Activated naive CD4-positive, alpha-beta T cell (primary cell): ENCODE measurements at places on chromosomes 2 and 18.

DNA sequence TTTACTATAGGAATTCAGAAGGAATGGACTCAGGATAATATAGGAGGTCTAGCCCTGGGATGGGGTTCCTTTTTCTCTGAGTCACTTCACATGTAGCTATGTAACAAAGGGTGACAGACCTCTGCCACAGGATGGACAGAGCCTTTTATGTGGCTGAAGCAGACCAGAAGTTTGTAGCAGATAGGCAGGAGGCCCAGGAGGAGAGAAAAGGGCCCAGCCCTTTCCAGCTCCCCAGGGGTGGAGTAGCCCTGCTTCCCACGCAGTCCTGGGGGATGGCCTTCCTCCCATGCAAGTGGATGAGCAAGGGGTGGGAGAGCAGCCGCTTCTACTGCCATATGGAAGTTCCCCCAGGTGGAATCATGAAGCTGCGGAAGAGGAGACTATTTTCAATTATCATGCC, 40.3 kb downstream of the ARMC9 start:
- DNase-seq = no peak

GRCh38 chr2:8886876-8887275, 49.5 kb upstream of the KIDINS220 start:
- DNase-seq = no peak

DNA sequence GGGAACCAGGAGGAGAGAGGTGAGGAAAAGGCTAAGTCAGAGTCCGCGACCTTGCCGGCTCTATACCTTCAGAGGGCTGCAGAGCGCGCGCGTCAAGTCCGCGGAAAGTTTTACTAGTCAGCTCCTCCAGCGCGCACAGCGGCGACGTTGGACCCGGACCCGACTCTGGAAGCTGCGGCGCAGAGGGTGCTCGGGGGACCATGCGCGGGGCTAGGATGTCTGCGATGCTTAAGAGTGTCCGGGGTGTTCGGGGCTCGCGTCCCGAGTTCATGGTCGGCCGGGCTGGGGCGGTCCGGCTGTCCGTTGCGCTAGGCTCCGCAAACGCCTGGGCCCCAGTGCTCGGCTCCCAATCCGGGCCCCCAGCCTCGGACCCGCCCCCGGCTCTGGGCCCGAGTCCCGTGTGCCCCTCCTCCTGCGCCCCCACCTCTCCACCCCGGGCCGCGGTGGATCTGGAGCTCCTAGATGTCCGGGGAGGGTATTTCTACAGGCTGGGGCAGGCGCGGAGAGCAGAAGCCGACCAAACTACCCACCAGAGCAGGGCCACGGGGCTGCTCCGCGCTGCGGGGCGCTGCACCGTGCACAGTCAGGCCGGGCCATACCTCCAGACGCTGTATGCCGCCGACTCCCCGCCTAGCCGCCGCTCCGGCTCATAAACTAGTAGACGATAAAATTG, at the start of gene LBX2:
Gene LBX2 (minus strand): TSS at position 337 of the 673 bp plus-strand sequence. CDS start 66 bp downstream, at position 271.
- no peak for DNase-seq

GRCh38 chr2:217713395-217714286, 289.2 kb downstream of the TNS1 start:
- peak; percentile 8 for DNase-seq

DNA sequence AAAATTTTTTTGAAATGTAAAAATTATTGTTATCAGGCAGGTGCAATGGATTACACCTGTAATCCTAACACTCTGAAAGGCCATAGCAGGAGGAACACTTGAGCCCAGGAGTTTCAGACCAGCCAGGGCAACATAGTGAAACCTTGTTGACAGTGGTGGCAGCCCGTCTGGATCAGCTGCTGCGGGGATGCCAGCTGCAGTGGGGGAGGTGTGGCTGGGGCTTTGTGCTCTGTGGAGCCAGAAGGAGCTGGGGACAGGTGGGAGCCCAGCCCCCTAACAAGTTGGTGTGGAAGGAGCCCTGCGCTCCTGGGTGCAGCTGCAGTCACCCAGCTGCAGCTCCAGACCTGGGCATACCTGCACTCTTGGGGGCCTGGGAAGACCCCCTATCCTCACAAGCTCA, 182.4 kb upstream of the MC4R start:
- DNase-seq = no peak

GRCh38 chr2:43520919-43521318, 74.9 kb downstream of the THADA start:
- DNase-seq = no peak

- no peak for DNase-seq
These were observed 1436.4 kb downstream of the SUCLG1 start for GRCh38 chr2:83022631-83023210.

DNA sequence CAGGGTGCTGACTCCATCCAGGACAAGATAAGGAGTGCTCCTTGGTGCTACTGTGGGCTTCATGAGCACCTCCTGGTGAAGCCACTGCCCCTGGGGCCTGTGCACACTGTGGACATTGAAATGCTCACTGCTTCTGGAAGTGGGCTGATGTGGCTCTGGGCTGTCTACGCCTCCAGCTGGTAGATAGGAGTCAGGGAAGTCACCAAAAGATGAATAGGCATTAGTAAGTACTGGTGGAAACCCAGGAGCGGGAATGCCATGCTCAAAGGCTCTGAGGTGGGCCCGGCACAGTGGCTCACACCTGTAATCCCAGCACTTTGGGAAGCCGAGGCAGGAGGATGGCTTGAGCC, 79.2 kb upstream of the MSH2 start:
- no peak for DNase-seq

GRCh38 chr2:34368304-34368703, 769.2 kb upstream of the FAM98A start:
- DNase-seq = no peak

DNA sequence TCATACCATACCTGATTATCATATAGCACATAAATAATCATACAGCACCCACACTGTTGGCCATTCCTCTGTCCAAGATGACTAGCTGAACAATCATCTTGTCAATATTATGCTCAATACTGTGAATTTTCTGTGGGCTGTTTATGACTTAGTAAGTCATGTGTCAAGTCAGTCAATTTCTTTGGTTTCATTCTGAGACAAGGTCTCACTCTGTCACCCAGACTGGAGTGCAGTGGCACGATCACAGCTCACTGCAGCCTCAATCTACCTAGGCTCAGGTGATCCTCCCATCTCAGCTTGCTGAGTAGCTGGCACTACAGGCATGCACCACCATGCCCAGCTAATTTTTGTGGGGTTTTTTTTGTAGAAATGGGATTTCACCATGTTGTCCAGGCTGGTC, 5.7 kb downstream of the MCM6 start:
- DNase-seq = no peak

DNA sequence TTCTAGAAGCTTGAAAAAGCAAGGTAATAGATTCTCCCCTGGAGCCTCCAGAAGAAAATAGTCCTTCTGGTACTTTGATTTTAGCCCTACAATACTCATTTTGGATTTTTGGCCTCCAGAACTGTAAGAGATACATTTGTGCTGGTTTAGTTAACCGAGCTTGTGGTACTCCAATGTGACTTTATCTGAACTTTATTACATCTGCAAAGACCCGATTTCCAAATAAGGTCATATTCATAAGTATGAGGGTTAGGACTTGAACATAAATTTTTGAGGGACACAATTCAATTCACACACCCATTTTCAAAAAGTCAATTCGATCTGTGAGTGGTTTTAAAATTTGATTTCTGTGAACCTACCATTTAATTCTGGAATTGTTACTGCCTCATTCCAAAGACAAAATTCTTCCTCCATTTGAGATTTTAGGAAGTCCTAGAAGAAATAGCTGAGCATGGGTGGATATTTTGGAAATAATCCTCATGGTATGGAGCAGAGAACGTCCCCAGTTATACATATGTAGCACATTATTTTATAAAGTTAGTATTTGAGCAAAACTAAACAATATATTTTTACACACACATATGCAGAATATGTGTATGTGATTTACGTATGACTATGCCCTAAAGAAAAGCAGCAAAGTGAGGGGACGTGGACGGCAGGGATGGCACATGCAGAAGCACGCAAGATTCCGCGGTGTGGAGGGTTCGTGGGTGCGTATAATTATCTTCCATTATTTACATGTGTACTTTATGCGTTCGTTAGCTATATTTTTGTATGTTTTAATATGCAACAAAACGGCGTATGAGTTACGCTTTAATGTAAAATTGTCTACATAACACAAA, 905 bp upstream of the NUP35 start:
- DNase-seq = no peak

GRCh38 chr2:105114551-105114950, 76.7 kb downstream of the MRPS9 start:
- no peak for DNase-seq

GRCh38 chr2:42967959-42968674, 175.7 kb upstream of the HAAO start:
- DNase-seq = no peak

DNA sequence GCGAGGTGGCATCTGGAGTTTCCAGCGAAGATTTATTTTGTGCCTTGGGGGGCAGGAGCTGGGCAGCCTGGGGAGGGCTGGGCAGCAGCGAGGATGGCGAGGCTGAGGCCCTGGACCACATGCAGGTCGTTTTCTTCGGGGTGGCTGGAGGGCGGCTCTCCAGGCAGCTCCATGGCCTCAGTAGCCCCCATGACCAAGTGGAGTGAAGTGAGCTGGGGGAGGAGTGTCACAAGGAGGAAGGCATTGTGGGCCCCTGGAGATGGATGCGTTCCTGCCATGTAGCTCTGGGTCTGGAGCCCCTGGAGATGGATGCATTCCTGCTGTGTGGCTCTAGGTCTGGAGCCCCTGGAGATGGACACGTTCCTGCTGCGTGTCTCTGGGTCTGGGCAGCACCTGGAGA, 40.4 kb downstream of the SH3BP4 start:
- DNase-seq = no peak

DNA sequence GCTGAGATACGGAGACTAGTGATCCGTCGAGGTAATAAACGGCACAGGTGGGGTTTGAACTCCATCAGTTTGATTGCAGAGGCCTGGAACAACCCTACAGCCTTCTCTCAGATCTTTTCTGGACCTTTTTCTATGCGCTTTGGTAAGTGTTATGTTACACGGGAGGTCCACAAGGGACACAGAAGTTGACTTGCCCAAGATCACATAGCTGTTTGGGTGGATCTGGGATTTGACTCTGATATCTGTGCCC, 1.1 kb upstream of the DNPEP start:
- no peak for DNase-seq

- DNase-seq = no peak
These were observed 73.3 kb upstream of the MCFD2 start for GRCh38 chr2:46988733-46989481.

DNA sequence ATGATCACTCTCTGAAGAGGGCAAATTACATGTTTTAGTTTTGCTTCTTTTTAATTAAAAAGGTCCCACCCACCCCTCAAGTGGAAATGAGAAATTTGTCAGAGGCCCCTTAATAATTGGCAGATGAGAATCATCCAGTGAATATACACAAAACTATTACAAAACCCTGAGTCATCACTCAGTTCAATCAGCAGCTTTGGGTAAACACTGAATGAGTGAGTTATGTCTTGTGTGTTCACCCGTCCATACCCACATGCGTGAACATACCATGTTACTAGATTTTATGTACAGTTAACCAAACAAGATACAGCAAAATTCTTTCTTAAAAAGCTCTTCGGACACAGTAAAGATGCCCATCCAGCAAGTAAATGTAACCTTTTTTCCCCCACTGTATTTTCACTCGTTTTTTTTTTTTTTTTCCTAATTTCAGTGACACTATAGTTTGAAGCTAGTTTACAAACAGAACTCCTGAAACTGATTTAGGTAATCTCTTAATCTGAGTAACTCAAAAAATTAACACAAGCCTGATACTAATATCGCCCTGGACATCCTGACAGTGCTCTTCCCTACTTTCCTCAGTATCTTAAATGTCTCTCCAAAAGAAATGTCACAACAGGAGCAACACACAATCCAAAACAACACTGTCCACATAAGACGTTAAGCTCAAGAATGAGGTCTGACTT, 1.4 kb downstream of the PSME4 start:
- no peak for DNase-seq

GRCh38 chr2:102056079-102056581, 64.4 kb downstream of the IL1R2 start:
- no peak for DNase-seq

DNA sequence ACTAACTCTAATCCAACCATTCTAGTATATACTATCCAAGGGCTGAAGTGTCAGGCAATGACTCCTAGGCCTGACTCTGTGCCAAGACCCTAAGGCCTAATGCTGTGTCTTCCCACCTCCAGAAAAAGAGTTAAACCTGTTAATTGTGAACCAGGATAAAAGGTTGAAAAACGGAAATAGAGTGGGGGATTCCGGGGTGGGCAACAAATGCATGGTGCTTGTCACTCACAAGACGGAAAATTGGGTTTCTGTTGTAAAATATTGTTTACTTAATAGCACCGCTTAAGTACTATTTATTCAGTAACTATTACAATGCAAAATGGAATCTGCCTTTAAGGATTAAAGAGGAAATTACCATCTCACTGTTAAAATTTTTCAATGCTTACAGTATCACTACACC, 3.2 kb downstream of the STK17B start:
- DNase-seq = no peak

DNA sequence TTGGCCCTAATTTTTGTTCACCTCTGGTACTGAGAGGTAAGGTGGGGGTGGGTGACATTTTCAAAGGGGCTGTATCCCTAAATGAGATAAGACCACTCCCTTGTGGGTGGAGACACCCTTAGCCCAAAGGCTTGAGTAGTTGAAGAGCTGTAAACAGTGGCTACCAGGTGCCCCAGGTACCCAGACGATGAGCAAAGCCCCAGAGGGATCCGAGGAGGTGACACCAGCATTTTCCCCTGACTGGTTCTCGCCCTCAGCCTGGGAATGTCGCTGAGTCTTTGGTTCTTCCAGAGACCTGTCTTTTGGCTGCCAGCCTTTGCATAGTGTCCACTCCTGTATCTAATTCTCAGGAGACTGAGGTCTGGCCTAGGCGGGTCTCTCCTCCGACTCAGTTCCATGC, 36.5 kb downstream of the RRM2 start:
- no peak for DNase-seq

DNA sequence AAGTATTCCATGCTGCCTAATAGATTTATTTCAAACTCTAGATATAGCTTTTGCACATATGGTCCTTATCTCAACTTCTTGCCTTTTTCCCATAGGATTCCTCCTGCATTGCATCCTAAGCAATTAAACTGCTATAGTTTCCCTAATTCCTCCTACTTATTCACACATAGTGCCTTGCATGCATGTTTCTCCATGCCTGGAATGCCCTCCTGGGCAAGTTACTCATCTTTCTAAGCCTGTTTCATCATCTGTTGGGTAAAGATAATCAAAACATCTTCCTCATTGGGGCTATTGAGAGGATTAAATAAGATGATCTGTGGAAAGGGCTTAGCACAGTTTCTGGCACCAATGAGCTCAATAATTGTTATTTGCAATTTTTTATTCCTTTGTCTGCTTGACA, 726.5 kb downstream of the SLC4A3 start:
- no peak for DNase-seq

GRCh38 chr2:131056204-131056931, 36.9 kb downstream of the FAM168B start:
- DNase-seq = no peak
